Right ventricle myocardium inferior (tissue), 1 donor: ENCODE measurements at places on chromosomes 2 and 18.

DNA sequence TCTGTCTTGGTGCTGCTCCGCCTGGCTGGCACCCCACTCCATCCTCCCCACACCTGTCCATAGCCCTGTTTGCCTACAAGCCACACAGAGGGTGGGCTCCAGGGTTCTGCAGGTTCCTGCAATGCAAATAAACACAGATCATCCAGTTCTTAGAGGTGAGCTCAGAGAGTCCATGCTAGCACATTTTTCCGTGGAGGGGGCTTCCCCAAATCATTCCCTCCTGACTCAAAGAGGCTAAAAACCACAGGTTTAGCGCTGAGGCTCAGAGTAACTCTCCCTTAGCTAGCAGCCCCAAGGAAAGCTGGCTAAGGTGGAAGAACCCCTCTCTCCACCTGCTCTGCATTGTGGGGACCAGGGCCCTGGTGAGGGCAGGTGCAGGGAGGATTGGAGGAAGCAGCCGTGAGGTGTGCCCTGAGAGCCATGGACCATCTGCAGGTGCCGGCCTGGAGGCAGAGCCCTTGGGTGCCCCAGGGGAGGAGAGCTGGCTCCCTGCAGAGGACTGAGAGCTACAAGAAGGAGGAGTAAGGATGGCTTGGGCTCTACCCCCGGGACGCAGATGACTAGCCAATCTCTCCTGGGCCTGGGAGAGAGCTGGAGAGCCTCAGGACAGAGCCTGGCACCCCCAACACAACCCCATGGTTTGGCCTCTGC, 23.8 kb upstream of the TEX44 start:
- DNase-seq, result no peak

GRCh38 chr2:23600346-23600745, 215.4 kb downstream of the KLHL29 start:
- no peak for DNase-seq

DNA sequence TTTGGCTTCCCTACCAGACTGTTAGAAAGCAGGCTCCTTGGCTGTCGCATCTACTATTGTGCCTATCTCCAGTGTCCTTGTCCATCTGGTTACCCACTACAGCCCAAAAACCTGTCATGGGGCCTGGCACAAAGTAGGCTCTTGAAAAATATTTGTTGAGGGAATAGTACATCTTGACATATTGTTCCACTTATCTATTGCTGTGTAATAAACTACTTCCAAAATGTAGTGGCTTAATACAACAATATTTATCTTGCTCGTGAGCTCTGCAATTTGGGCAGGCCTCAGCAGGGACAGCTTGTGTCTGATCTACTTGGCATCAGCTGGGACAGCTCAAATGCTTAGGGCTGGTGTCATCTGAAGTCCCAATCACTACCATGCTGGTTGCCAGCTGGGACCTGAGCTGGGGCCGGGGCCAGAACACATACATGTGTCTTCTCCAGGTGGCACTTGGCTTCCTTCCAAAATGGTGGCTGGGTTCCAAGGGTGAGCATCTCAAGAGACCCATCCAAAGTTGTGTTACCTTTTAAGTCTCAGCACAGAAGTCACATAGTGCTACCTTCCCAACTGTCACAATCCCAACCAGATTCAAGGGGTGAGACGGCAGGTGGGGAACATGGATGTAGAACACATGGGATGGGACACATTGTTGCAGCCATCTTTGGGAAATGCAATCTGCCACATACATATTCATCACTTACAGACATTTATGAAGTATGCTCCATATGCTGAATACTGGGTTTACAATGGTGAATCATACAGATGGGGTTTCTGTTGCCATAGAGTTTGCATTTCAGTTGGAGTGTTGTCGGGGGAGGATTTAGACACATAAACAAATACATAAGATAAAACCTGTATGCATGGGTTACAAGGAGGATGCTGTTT, 134.2 kb downstream of the FOXI3 start:
- DNase-seq, result no peak

GRCh38 chr2:127067620-127068350, 39.2 kb downstream of the BIN1 start:
- DNase-seq, result no peak

GRCh38 chr2:129805899-129806298, 173.6 kb upstream of the RAB6C start:
- DNase-seq, result no peak

DNA sequence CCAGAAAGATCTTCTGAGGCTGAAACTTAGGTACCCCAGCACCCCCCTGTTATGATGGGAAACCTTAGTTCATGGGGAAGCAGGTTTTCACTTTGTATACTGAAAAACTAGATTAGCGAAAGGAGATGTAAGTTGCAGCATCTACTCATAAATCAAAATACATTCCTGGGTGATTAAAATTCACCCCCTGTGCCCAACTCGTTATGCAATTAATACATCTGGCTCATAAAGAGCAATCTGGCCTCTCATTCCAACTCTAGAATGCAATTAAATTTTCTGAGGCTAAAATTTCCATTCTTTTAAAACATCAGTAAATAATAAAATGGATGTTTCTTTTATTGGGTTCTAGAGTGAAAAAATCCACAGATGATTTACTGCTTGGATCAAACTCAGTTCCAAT, 110.9 kb upstream of the BZW1 start:
- DNase-seq, result no peak

- no peak for DNase-seq
Measured at GRCh38 chr2:144078802-144079724, 440.9 kb downstream of the ZEB2 start.

- DNase-seq, result no peak
Measured at GRCh38 chr18:39215920-39216319, 1650.3 kb upstream of the CELF4 start.

GRCh38 chr18:10877987-10878386, 271.4 kb downstream of the PIEZO2 start:
- no peak for DNase-seq

DNA sequence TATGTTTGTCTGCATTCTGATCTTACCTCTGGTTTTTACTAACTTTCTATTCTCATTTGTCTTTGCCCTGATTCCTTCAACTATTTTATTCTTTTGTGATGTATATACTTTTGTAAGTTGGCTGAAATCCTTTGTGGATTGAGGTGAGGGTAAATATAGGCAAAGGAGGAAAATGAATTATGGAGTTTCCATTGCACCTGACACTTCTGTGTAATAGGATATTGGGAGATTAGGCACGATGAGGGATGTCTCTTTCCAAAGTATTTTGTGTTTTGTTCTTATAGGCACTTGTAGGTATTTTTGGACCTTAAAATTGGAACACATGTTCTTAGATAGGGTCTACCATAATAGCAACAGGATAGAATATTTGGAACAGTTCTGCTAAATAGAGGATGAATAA, 76.4 kb downstream of the HRH4 start:
- DNase-seq, result no peak

- DNase-seq, result no peak
Measured at GRCh38 chr2:184302506-184302905, 295.8 kb upstream of the ZNF804A start.

GRCh38 chr2:239369631-239370161, 31.1 kb downstream of the HDAC4 start:
- no peak for DNase-seq

GRCh38 chr18:33755931-33756560, 178.0 kb downstream of the ASXL3 start:
- DNase-seq, result no peak

DNA sequence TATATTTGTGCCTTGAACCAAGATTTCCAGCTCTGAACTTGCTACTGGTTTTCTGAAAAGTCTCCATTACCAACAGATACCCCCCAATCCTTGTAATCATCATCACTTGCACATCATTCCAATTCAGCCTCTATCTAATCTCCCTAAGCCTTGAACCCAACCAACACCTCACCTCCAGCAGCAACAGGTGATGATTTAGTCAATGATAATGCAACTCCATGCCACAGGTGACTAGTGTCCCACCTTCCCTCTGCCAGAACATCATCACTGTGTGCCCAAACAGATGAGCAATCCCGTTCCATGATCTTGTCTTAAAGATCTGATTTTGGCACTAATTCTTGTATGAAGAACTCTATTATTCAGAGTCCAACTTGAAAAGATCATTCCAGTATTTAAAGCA, 67.5 kb downstream of the TIMM21 start:
- no peak for DNase-seq

DNA sequence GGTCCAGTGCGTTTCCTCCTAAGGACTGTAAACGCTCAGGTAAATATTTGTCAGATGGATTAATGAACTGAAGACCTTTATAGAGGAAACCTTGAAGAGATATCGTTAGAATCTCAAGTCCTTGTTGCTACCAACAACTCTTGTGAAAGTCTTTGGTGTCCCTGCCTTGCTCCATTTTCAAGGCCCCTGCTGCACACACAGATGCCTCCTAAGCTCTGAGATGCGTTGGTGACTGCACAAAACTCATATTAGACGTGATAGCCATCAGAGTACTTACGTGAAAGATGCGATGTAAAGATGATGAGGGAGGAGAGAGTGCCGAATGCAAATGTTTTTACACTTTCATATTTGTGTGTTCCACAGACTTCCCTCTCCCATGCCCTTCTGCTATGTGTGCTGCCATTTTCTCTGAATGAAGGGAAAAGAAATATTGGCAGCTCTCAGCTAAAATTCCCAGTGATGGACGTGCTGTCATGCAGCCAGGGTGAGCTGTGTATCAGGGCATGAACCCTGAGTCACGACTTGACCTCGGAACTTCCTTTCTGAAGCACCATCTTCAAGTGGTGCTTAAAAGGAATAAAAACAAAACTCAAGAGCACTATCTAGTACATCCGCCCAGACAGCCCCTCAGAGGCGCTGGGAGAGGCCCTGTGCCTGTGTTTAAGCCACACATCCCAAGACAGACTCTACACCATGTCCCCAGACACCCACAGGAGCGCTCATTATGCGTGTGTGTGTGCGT, 117.4 kb downstream of the FAM210A start:
- DNase-seq, result no peak

DNA sequence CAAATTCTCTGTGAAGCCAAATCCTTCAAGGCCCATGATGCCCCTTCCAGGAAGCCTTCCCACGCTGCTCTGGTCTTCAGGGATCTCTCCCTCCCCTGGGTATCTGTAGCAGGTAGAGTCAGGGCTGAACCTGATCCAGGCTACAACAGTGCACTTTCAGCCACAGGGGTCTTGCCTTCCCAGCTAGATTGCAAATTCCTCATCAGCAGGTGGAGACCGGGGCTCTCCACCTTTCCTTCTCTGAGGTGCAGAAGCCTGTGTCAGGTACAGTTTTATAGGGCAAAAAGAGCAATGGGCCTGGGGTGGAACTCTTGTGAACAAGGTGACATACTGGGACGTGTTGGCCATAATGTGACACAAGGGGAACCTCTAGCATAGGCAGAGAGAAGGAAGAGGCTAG, 312.9 kb downstream of the MYCN start:
- no peak for DNase-seq

DNA sequence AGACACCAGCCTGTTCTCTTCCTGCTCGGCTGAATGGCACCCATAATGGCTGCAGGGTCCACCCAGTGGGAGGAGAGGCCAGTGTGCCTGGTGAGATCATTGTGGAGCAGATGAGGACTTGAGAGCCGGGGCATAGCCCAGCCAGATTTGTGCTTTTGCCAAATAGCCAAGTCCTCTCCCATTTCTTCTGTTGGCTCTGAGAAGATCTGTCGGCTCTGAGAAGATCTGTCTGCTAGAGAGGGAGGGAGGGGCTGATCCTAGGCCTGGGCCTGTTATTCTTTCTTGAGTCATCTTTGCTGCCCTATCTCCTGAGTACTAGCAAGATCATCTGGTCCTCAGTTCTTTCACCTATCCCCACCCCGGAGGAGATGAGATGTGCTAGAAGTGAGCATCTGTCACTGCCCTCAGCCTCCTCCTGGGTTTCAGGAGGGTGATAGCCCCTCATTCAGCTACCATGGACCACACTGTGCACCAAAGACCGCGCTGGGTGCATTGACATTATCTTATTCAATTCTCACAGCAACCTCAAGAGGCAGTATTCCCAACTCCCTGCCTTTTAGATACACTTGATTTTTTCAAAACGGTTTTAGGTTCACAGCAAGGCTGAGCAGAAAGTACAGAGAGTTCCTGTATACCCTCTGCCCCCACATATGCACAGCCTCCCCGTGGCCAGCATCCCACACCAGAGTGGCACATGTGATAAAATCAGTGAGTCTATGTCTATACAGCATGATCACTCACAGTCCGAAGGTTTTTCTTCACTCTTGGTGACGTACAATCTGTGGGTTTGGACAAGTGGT, 98.6 kb downstream of the CAPN13 start:
- no peak for DNase-seq

GRCh38 chr18:46856973-46857372, 60.3 kb downstream of the PIAS2 start:
- DNase-seq, result no peak

DNA sequence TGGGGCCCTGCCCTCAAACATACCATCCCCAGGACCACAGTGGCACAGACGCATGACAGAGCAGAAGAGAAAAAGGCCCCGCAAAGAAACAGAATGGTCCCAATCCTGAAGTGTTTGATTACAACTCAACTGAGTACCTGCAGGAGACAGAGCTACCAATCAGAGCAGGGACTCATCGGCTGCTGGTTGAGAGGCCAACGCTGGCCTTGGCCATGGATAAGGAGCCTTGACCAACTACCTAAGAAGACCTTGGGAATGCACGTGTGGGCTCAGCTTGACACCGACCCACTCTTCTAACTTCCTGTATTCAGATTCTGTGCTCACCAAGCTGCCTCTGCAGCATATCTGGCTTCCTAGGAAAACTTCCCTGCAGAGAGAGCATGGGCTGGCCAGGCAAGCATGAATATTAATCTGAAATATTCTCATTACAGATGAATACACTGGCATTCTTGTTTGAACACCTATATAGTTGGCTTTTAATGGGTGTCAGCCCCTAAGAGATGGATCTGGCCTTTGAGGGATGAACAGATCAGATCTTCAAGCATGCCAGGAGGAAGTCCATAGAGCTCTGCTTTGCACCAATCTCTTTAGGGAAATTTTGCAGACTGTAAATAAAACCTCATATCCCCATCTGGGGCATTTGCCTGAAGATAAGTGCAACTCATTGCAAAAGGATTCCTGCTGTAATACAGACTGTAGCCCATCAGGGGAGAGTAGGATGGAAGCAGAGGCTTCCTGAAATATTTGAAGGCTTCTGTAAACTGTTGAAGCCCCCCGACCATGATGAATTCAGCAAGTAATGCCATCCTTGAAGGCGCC, 135.4 kb downstream of the BCL2 start:
- DNase-seq, result no peak

DNA sequence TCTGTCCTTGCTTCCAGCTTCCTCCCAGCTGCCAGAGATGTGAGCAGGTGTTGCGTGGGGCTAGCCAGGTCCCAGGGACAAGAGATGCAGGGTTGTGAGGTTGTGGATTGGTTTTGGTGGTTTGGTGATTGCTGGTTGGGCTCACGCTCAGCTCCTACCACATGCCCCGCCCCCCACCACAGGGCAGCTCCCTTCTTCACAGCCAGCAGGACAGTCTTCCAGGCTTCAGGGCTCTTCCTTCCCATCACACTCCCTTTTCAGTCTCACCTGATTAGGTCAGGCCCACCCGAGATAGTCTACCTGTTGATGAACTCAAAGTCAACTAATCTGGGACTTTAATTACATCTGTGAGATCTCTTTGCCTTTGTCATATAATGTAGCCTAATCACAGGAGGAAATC, 52.0 kb upstream of the GLI2 start:
- DNase-seq, result no peak
